ENCODE measurements at places on chromosomes 4 and X.

DNA sequence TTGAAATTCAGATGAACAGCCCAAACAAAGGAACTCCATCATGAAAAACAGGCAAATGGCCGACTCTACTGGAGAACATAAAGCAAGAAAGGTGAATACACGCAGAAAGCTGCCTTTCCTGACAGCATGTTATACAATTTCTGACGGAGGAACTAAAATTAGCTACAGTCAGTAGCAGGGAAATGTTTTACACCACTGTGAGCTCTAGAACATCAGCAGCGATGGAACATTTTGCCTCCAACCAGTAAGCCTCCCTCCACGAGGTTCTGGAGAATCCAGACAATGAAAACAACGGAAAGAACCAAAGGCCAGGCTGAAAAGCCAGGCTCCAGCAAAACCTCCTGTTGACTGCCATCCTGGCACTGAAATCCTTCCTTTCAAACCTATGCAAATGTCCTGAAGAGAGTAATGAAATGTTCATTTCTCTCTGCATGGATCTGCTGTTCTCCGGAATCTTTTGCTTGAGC lies 78.9 kb downstream of the IRF2 start:
- no peak for DNase-seq

DNA sequence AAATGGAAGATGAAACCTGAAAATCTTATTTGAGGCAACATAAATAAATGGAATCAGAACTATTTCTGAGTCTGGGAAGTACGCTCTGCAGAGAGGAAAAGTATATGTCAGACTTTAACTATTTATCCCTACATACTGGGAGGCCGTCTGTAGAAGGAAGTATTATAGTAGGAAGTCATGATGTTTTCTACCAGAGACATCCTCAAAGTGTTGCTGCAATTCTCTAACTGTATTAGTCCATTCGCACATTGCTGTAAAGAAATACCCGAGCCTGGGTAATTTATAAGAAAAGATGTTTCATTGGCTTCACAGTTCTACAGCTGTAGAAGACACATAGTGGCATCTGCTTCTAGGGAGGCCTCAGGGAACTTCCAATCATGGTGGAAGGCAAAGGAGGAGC lies 88.7 kb upstream of the TBL1X start:
- no peak for DNase-seq

- no peak for DNase-seq
Observed at GRCh38 chr4:80240976-80241375, 25.5 kb upstream of the FGF5 start.

DNA sequence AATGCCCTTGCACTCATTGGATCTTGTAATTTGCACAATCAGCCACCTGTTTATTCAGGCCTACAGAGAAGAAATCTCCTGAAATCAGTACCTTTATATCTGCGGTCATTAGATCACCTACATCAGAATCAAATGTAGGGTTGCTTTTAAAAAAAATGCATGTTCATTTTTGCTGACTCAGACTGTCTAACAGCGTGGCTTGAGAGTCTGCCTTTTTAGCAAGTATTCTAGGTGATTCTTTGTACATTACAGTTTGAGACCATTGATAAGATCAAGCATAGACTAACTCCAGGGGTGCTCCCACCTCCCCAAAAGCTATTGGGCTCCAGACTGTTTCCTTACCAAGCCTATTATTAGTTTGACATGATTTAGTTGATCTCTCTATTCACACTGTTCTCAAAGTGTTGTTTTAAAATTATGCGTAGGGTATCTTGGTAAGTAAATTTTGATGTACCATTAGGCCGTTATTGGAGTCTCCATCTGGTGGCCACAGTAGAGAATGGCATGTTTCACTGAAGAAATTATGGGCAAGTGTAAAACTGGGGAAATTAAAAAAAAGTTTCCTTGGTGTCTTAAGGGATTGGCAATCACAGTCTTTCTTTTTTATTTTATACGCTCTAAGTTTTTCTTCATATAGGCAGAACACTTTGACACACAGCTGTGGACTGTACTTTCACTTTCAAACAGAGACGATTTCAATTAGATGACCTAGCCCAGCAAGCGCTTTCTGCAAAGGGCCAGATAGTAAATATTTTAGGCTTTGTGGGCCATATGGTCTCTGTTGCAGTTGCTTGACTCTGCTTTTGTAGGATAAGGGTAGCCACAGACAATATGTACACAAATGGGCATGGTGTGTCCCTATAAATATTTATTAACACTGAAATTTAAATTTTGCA lies 33.7 kb upstream of the MSL3 start:
- no peak for DNase-seq

GRCh38 chr4:17773135-17773698 lies 8.2 kb downstream of the FAM184B start:
- DNase-seq = no peak

Measured in stimulated activated CD8-positive, alpha-beta memory T cell treated with anti-CD3 and anti-CD28 coated beads, Interleukin-4, amount 100 ng/mL, for 1 hour (primary cell).